ENCODE measurements at places on chromosomes 12 and 14.

GRCh38 chr12:4270016-4270830, 3.3 kb upstream of the CCND2 start:
- no peak for DNase-seq

- DNase-seq: no peak
Observed at GRCh38 chr12:9098115-9098452, 17.6 kb downstream of the A2M start.

DNA sequence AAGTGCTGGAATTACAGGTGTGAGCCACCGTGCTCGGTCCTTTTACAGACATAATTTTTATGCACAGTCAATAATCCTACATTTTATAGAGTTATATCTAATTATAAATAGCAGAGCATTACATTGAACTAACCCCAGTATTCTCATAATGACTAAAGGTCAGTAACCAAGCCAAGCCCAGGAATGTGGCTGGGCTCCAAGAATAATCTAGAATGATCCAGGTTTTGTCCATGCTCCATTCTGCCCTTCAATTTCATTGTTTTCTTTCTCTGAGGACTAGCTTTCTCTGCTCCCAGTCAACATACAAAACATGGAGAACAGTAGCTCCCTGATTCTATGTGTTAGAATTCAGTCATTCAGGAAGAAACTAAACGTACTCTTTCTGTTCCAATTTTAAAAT, 92.1 kb upstream of the KRR1 start:
- DNase-seq: no peak

DNA sequence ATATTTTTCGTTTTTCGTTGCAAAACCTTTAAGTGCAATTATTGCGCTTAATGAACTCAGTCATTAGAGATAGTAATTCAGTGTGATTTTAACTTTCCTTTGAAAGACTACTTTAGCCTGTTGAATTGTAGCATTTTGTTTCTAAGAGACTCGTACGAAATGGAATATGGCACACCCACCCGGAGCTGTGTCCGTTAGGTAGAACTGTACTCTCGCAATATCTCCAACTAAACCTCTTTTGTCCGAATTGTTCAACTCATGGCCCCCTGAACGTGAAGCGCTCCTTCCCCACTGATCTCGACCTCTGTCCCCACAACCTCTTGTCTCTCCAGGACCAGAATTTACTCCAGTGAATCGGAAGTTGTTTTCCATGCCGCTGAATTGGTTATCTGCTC, 800 bp downstream of the PCNX4 start:
- DNase-seq: peak; percentile 1

GRCh38 chr12:108752387-108752786, 21.1 kb upstream of the CORO1C start:
- DNase-seq: no peak

All from T1000 (cell line).